ENCODE measurements at places on chromosomes 3 and 15. TPM values are rescaled to one million over a fixed set of nuclear protein-coding genes. Genes with fewer than 3 reads are reported as not detected.

GRCh38 chr3:15159501-15160136 is 46.4 kb upstream of the CAPN7 start:
- H3K27ac ChIP-seq = no peak overlapping the region
- no peak for DNase-seq
- H3K36me3 ChIP-seq = no peaks in the 10 kb centered on the region
- H3K4me1 ChIP-seq = no peaks in the 10 kb centered on the region
- H3K27me3 ChIP-seq = peaks cover 38% of the 10 kb centered on the region
- no peak overlapping the region for H3K4me3 ChIP-seq

The SERINC4 gene
- 0.33 TPM for total RNA-seq

DNA sequence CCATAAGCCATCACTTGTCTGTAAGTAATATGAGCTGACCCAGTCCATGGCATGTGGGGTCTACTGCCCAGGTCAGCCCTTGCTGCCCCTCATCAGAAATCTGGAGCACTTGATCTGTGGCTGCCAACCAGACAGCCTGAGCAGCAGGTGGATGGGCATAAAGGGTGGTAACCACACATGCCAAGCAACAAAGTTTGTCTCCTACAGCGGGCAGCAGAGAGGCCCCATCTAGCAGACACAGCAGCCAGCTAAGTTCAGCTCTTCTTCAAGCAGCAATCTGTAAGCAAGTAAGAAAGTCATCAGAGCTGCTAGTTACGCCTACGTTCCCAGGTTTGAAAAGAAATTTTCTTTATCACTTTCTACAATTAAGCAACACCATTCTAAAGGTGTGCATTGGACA is 27.9 kb downstream of the CHCHD4 start:
- peaks cover 10% of the 10 kb centered on the region for H3K36me3 ChIP-seq
- DNase-seq = no peak
- no peak overlapping the region for H3K4me3 ChIP-seq
- no peaks in the 10 kb centered on the region for H3K27me3 ChIP-seq
- no peak overlapping the region for H3K27ac ChIP-seq

DNA sequence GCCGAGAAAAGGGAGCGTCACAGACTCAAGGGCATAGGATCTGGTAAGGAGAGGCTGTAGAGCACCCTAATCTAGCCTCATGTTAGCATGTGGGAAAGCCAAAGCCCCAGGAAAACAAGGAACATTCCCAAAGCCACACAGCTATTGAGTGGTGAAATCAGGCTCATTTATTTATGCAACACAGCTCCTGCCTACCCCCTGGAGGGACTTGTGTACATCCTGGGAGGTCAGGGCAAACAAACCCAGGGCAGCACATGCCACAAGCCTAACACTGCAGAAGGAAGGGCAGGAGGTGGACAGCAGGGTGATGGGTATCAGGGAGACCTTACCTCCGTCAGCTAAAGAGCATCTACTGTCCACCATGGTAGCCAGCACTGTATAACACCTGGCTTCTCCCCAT is 283.5 kb downstream of the RPLP1 start:
- H3K4me3 ChIP-seq = no peak overlapping the region
- H3K36me3 ChIP-seq = no peaks in the 10 kb centered on the region
- peaks cover 83% of the 10 kb centered on the region for H3K27me3 ChIP-seq

DNA sequence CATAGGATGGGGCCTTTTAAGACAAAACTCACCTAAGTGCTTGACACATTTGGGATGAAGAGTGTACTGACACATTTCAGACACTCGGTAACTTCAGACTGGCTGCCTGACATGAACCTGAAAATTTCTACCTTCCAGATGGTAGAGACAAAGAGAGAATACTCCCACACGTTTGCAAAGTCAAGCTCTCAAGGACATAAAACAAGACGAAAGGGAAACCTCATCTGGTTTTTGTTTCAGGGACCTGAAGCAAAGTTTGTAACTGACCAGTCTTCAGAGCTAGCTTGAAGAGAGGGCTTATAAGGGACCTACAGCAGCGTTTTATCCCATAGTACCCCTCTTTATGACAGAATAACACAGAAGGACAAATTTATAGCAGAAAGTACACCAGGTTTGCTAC is 41.9 kb downstream of the ZNF621 start:
- H3K36me3 ChIP-seq = no peaks in the 10 kb centered on the region
- DNase-seq = no peak
- H3K4me3 ChIP-seq = no peak overlapping the region
- H3K27me3 ChIP-seq = peaks cover under 1% of the 10 kb centered on the region
- no peak overlapping the region for H3K27ac ChIP-seq
- no peaks in the 10 kb centered on the region for H3K4me1 ChIP-seq

DNA sequence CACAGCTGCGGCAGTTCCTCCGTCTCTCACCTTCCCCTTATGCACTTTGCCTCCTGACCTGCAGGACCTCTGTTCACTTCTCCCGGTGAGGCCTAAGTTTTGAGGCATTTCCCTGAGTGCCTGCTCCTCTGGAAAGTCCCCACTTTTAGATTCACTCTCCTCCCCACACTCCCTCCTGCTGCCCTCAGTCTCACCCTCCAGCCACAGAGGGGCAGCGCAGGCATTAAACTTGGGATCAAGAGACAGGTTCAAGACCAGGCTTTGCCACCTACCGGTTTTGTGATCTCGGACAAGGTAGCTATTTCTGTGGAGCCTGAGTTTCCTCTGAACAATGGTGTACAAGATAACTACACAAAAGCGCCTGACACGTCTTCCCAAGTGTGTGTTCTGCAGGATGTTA is 19.4 kb downstream of the SLC6A11 start:
- H3K36me3 ChIP-seq = no peaks in the 10 kb centered on the region
- no peak for DNase-seq
- H3K27me3 ChIP-seq = peaks cover 86% of the 10 kb centered on the region
- no peak overlapping the region for H3K27ac ChIP-seq

GRCh38 chr3:30421266-30421665 is 185.1 kb upstream of the TGFBR2 start:
- no peak overlapping the region for H3K27ac ChIP-seq
- H3K4me1 ChIP-seq = no peaks in the 10 kb centered on the region
- H3K36me3 ChIP-seq = no peaks in the 10 kb centered on the region
- DNase-seq = no peak
- H3K27me3 ChIP-seq = no peaks in the 10 kb centered on the region
- no peak overlapping the region for H3K4me3 ChIP-seq

- H3K4me1 ChIP-seq = peaks cover 8% of the 10 kb centered on the region
- no peak overlapping the region for H3K4me3 ChIP-seq
- H3K27ac ChIP-seq = no peak overlapping the region
Measured at GRCh38 chr3:116064646-116065045, 380.6 kb downstream of the LSAMP start.

- peaks cover 62% of the 10 kb centered on the region for H3K27me3 ChIP-seq
- no peak overlapping the region for H3K4me3 ChIP-seq
- no peaks in the 10 kb centered on the region for H3K36me3 ChIP-seq
- DNase-seq = no peak
- no peak overlapping the region for H3K27ac ChIP-seq
- H3K4me1 ChIP-seq = no peaks in the 10 kb centered on the region
Measured at GRCh38 chr3:41080141-41080540, 119.2 kb upstream of the CTNNB1 start.

DNA sequence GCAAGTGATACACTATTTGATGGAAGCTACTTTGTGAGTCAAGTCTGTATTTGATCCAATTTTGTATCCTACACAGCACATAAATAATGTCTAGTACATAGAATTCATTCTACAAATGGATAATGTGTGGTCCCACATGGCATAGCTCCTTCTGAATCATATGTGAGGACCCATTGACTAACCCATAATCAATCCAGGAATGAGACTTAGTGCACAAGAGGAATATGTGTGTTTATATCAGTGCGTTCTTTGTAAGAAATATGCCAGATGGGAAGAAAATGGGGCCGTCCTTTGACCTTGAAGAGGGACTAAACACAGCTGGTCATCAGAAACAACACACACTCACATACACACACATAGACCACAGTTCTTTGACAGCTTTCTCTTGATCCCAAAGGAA is 282.7 kb upstream of the SEMA6D start:
- H3K27ac ChIP-seq = no peak overlapping the region
- H3K27me3 ChIP-seq = no peaks in the 10 kb centered on the region
- H3K36me3 ChIP-seq = no peaks in the 10 kb centered on the region
- H3K4me1 ChIP-seq = no peaks in the 10 kb centered on the region
- H3K4me3 ChIP-seq = no peak overlapping the region

DNA sequence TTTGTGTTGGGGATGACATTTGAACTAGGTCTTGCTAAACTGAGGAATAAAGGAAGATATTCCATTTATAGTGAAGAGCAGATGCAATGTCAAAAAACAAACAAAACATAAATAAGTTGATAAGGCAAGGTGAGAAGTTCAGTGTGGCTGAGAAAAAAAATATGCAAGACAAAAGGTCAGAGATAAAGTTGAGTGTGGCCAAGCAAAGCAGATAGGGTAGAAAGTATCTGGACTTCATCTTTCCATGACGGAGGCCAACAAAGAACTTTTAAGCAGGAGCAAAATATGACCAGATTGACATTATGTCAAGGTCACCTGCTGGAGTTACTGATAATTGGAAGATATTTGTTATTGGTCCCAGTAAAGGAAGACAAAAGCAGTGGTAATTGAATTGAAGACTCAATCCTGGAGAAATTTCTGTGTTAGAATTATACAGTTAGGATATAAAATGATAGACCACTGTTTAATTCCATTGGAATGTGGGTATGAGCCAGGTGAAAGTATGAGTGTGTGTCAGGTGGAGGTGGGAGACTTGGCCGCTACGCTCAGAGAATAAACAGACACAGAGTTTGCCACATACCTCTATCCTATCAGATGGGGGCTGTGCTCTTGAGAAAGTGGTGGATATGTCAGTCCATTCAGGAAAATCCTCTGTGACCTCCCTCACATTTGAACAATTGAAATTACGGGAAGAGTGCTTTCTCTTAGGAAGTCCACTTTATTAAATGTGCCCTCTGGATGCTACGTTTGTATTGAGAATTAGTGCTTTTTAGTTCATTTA is 28.1 kb downstream of the ADIPOQ start:
- no peaks in the 10 kb centered on the region for H3K36me3 ChIP-seq
- H3K4me1 ChIP-seq = peaks cover 27% of the 10 kb centered on the region
- H3K27me3 ChIP-seq = no peaks in the 10 kb centered on the region
- no peak overlapping the region for H3K27ac ChIP-seq
- DNase-seq = no peak

DNA sequence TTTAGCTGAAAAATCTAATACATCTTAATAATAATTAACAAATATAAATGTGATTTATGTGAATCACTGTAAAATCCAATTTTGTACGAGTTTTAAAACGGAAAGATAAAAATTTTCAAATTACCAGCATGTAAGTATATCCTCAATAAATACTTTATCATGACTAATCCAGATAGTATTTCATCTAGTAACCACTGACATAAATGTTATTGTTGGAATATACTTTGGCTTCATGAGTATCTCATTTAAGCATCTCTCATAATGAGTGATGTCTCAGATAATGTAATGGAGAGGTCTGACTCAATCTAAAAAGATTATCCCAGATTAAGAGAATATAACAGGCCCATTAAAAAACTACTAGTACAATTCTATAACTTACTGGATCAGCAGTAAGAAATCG is 216.3 kb downstream of the STAG1 start:
- H3K36me3 ChIP-seq = no peaks in the 10 kb centered on the region
- DNase-seq = no peak
- H3K4me1 ChIP-seq = no peaks in the 10 kb centered on the region
- H3K27me3 ChIP-seq = no peaks in the 10 kb centered on the region
- H3K27ac ChIP-seq = no peak overlapping the region
- no peak overlapping the region for H3K4me3 ChIP-seq

GRCh38 chr15:97561529-97561928 is 399.0 kb upstream of the ARRDC4 start:
- no peaks in the 10 kb centered on the region for H3K4me1 ChIP-seq
- no peak overlapping the region for H3K27ac ChIP-seq
- H3K27me3 ChIP-seq = no peaks in the 10 kb centered on the region
- H3K36me3 ChIP-seq = no peaks in the 10 kb centered on the region
- no peak for DNase-seq

- no peaks in the 10 kb centered on the region for H3K4me1 ChIP-seq
- H3K4me3 ChIP-seq = no peak overlapping the region
- no peak overlapping the region for H3K27ac ChIP-seq
Measured at GRCh38 chr3:126552688-126553283, 5.9 kb downstream of the C3orf22 start.

- no peaks in the 10 kb centered on the region for H3K27me3 ChIP-seq
- H3K4me1 ChIP-seq = no peaks in the 10 kb centered on the region
- H3K27ac ChIP-seq = no peak overlapping the region
- no peak overlapping the region for H3K4me3 ChIP-seq
- DNase-seq = no peak
Measured at GRCh38 chr15:47897525-47897924, 180.2 kb downstream of the SEMA6D start.

The MCF2L2 gene
- 0.35 TPM for total RNA-seq

DNA sequence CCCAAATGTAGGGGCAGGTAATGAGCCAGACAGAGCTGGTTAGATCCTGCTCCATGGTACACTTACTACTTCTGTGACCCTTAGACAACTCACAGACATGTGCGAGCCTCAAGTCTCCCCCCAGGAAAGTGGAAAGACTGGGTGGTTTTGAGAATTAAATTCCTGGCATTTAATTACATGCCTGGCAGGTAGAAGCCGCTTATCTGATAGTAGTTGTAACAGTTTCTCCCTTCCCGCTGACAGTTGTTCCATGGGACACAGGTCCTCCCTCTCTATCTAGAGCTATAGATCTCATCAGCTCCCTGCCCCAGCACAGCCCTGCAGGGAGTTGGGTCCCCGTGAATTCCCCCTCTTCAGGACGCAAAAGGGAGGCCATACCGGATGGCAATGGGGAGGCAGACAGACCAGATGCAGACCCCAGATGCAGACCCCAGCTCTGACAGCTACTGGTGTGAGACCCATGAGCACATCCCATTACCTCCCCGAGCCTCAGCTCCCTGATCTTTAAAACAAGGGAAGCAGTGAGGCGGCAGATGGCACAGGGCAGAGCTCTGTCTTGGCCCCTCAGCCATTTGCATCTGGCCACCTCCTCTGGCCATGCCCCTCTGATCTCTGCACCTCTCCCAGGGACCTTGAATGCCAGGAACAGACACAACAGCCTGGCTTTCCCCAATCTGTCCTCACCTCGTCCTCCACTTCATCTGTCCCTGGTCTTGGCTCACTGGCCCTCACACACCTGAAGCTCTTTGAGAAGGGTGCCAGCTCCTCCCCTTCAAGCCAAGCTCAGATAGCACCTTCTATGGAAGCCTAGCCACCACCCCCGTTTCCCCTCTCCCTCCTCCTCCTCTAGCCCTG is 34.1 kb upstream of the NR2C2 start:
- H3K4me1 ChIP-seq = no peaks in the 10 kb centered on the region
- H3K27ac ChIP-seq = no peak overlapping the region
- peaks cover 72% of the 10 kb centered on the region for H3K27me3 ChIP-seq
- no peaks in the 10 kb centered on the region for H3K36me3 ChIP-seq
- no peak for DNase-seq

- H3K4me3 ChIP-seq = no peak overlapping the region
- no peaks in the 10 kb centered on the region for H3K27me3 ChIP-seq
- H3K36me3 ChIP-seq = peaks cover 18% of the 10 kb centered on the region
- no peak overlapping the region for H3K27ac ChIP-seq
- H3K4me1 ChIP-seq = no peaks in the 10 kb centered on the region
Measured at GRCh38 chr3:57890874-57891273, 117.3 kb upstream of the FLNB start.

DNA sequence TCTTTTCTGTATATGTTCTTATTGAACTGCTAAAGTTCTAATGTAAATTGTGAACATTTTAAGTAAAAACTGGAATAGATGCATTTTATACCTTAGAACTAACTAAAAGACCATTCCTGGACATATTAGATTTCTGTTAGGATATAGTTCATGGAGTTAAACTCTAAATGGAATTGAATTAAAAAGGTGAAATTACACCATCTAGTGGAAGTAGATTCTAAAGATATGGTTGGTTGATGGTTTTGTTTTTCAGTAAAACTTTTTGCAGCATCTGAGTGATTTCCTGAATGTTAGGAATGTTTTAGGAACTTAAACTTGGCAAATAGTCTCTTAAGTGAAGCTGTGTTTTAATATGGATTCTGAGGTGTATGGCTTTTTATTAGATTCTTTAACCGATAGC is 96.8 kb downstream of the SLMAP start:
- no peak for DNase-seq
- no peak overlapping the region for H3K27ac ChIP-seq
- H3K4me1 ChIP-seq = no peaks in the 10 kb centered on the region
